ENCODE measurements at places on chromosomes 1 and 21. TPM values are rescaled to one million over a fixed set of nuclear protein-coding genes. Genes with fewer than 3 reads are reported as not detected.

The ZBTB18 gene
- total RNA-seq = 8.3 TPM

The TMEM61 gene
- total RNA-seq = not detected

The OR2T35 gene
- not detected for total RNA-seq

The LCE1B gene
- not detected for total RNA-seq

The LCE1C gene
- not detected for total RNA-seq

The RGS7 gene
- total RNA-seq = 0.34 TPM
